ENCODE measurements at places on chromosomes 16 and 17.

DNA sequence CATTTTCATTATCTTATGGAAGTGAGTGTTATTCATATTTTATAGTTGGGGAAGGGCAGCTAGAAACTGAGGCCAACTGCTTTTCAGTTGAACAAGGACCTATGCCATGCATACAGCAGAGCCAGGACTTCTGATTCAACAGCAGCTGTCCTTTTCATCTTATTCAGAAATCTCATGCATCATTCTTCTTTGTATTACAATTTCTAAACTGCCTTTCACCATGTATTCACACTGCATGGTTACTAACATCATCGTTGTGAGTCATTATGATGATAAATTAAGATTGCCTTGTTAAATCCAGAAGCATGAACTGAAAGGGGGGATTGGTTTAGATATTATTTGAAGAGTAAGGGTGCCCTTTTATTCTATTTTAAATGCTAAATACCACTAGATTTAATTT, 1470.1 kb upstream of the GOT2 start:
- no peak for DNase-seq

DNA sequence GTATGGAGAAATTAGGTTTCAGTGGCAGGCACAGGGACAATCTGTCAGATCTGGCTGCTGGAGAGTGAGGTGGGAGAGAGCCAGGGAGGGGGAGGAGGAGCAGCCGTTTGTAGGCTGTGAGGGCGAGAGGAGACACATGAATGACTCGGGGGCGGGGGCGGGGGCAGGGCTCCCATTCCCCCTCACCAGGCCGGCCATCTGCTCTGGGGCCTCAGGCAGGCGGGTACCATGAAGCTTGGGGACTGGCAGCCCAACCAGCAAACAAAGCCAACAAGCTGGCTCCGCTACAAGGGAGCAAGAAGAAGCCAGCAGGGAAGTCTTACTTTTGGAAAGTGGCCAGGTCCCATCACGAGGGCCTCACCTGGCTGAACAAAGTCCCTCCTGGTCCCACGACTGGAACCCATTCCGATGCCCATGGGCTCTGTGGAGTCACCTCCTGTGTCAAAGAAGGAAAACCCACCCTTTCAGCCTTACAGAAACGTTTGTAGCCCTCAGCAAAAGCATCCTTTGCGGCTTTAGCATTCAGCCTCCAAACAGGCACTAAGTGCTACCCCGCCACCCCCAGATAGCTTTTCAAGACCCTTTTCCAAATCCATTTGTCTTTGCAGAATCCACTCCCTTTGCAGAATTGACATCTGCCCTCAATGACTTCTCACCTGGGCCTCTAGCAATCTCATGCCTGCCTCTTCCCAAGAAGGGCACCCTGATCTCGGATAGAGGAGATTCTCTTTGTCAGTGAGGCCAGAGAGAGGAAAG, 9.2 kb upstream of the SSTR2 start:
- DNase-seq: no peak

GRCh38 chr16:4505356-4506147, 29.4 kb downstream of the HMOX2 start:
- no peak for DNase-seq

GRCh38 chr17:5683241-5683640, 98.9 kb upstream of the NLRP1 start:
- DNase-seq: no peak

DNA sequence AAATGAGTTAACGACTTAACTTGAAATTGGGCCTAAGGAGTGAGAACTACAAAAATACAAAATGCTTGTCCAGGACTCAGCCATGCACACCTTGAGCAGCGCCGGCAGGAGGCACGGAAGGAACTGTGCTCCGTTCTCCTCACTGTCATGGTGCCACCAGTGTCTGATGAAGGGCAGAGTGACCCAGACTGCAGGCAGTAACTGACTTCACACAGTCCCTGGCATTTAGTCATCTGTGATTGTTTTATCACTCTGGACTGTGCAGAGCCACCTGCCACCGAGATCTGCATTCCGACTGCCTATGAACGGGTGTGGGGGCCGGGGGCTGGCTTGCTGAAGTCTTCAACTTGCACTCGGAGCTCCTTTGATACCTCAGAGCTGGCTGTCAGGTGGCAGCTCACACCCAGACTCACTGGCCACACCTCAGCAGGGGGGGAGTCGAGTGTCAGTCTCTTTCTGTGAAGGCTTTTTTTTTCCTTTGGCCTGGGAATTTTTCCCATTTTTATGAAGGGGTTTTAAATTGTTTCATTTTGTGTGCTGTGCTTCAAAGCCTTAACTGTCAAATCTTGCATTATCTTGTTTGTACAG, 20.2 kb upstream of the ENDOV start:
- no peak for DNase-seq

DNA sequence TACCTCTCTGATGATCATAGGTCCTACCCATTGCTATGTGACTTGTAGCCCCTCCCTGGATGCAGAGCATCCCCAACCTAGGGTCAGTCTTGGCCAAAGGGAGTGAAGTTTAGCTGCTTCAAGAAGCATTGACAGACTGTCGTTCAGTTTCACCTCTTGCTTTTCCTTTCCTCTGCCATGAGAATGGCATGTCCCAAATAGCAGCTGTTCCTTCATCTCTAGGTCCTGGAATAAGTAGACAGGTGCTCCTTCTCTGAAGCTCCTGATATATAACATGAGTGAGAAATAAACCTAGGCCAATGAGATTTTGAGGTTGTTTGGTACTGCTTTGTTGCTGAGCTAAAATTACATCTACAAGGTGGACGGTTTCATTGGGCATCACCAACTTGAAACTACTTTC, 204.5 kb upstream of the CACNG5 start:
- DNase-seq: no peak

DNA sequence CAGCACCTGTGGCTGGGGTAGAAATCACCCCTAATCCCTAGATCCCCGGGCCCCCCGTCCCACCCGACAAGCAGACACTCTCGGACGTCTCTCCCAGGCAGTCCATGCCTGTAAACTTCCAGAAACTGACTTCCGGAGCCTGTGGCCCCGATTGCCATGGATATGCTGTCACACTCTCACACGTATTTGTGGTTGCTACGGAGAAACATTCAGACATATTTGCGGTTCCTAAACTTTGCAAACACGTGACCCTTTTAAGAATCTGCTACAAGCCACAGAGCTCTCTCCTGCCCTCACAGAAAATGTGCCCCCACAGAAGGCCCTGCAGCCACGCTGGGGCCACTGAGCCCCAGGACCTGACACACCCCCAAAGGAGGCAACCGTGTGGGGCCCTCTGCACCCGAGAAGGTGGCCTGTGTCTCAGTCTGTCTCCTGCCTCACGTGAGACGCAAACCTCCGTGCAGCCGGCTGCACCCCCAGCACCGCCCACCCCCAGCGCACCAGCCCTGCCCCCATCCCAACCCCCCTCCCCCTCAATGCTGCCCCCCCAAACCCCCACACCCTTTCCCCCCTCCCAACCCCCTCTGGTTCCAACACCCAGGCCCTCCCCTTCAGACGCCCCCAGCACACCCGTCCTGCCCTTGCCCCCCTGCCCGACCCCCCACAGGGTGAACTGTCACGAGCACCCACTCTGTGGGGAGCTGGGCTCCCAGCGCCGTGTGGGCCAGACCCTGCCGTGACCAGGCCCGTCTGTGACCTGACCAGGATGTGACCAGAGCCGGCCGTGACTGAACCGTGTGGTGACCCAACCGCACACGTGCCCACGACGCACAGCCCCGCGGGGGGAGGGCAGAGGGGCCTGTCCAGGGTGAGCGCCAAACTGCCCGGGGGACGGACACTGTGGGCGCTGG, 66.3 kb upstream of the METRNL start:
- DNase-seq: no peak

- DNase-seq: no peak
Observed at GRCh38 chr17:13429201-13429600, 172.5 kb downstream of the HS3ST3A1 start.

GRCh38 chr16:56923481-56924091, 8.4 kb upstream of the HERPUD1 start:
- DNase-seq: no peak

GRCh38 chr17:31274252-31274651, 22.8 kb downstream of the OMG start:
- DNase-seq: no peak

- no peak for DNase-seq
Observed at GRCh38 chr16:85975451-85975981, 76.6 kb downstream of the IRF8 start.

- DNase-seq: no peak
Observed at GRCh38 chr17:19880393-19880792, 12.7 kb upstream of the ULK2 start.

- DNase-seq: no peak
Observed at GRCh38 chr16:635573-636205, 416 bp downstream of the METTL26 start.

DNA sequence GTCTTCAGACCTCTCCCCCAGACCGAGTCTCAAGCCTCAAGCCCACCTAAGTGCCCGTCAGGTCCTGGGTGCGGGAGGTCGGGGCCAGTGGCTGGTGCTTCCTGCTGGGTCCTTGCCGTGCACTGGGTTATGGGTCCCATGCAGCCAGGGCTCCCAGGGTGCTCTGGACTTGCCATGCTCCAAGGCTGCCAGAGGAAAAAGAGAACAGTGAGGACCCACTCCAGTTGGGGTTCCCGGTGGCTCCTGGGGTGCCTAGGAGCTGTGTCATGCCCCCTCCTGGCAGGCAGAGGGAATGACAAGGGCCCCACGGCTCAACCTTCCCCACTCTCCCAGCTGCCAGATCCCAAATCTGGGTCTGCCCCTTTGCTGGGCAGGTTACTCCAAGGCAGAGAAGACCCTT, 3.8 kb downstream of the SNX20 start:
- DNase-seq: no peak

DNA sequence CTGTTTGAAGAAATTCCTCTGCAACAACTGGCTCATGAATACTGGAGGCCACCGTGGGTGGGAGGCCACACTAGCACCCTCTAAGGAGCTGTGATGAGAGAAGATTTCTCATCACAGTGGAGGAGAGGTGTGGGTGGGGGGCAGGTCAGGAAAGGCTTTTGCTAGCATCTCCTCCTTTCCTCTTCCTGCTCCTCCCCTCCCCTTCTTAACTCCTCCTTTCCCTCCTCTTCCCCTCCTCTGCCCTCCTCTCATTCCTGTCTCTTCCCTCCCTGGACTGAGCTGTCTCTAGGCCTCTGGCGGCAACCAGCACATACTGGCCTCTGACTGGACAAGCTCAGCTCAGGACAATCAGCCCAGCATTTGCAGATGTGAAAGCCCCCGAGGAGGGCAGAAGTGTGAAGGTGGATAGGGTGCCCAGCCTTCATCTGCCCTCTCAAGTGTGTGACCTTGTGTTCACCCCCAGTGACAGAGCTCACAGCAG, 19.0 kb upstream of the LHX1 start:
- DNase-seq: no peak

GRCh38 chr16:23784811-23785447, 30.1 kb downstream of the CHP2 start:
- DNase-seq: no peak

DNA sequence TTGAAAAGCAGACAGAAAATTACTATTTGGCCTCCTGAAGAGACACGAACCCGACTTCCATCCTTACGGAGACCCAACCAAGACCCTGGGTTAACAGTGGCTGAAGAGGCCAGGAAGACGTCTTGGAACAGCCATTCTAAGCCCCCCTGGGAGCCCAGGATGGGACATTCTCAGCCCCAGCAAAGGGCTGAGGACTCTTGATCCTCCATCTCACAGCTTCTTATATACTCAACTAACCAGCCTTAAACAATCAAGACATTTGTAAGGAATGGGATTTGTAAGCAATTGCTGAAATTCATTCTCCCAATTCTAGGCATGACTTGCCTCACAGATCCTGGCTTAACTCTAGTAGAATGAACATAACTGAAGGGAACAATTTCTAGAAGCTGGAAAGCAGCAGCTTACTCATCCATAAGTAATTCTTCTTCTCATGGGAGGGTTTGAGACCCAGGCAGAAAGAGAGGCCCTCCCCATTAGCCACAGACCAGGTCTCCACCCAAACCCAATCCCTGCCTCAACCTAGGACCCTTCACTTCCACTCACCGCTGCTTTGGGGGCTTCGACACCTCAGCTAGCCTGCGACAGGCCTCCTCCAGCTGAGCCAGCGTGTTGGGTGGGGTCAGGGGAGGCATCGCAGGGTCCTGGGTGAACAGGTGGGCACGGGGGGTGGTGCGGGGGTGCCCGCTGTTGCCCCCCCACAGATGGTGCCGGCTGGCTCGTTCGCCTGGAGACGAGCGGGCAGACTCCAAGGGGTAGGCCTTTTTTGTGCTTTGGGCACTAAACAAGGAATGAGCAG, 25.5 kb downstream of the AXIN2 start:
- DNase-seq: no peak

- no peak for DNase-seq
Observed at GRCh38 chr16:58107228-58107627, 22.0 kb downstream of the CFAP20 start.
